Fibroblast of villous mesenchyme (primary cell): ENCODE measurements at places on chromosomes 6 and 20.

DNA sequence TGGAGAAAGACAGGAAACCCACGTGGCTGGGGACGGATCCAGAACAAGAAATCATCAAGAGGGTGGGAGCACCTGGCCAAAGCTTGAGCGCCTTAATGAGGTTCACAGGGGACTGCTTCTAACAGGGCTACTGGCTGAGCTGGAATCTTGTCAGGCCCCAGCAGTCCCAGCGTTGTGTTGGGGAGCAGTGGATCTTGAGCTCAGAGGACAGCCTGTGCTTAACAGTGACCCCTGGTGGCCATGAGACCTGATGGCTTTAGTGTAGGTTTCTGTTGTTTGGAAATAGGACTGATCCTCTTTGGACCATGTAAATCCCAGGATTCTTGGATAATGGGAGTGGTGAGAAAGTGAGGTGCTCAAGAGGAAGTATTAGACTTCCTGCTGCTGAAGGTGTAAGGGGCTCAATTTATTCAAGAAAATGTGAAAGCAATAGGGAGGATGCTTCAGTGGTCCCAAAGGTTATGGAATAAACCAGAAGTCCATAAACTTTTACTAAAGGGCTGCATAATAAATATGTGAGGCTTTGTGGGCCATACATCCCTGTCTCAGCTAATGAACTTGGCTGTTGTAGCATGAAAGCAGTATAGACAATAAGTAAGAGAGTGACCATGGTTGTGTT lies 216.2 kb downstream of the NFATC2 start:
- peak; percentile 30 for DNase-seq

DNA sequence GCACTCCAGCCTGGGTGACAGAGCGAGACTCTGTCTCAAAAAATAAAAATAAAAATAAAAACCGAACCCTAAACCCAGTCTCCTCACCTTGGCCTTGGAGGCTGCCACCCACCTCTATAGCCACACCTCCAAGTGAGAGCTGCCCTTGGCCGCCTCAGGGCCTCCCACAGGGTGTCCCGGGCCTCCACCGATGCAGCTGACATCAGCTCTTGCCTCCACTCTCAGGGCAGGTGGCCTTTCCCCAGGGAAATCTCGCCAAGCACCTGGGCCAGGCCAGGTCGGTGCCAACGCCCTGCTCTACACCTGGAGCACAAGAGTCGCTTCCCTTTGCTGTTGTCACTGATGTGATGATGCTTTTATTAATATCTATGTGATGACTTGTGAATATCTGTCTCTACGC lies 8.9 kb upstream of the MYL9 start:
- no peak for DNase-seq

- no peak for DNase-seq
Observed at GRCh38 chr6:51675922-51676275, 411.5 kb downstream of the PKHD1 start.

- no peak for DNase-seq
Observed at GRCh38 chr6:4192173-4192572, 56.8 kb upstream of the ECI2 start.

DNA sequence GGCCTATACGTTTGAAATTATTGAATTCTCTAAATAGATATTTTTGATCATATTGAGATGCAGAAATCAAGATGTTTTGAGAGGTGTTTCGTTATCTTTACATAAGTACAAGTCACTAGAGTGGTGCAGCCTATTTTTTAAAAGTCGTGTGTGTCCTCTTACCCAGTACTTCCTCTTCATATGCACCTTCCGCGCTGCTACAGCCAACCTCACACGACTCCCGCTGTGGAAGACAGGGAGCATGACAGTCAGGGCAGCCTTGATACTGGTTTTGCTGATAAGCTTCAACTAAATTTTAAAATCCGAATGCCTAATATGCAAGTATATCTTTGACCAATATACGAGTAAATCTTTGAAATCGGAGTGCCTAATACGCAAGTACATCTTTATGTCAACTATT lies 16.3 kb downstream of the ROS1 start:
- no peak for DNase-seq

DNA sequence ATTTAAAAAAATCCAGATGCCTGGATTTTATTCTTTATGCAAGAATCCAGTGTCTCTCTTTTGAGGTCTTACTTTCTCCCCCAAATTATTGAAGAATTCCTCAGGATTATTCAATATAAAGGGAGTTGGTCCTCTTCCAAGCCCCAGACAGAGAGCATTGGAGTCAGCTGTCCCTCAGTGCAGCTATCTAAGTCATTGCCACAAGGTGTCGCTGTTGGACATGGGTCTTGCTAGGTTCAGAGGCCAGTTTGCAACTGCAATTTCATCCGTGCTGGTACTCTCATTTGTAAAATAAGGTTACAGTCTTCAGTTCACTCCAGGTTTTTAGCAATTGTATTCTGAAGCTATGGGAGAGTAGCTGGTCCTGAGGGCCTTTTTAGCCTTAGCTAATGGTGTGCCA lies 27.8 kb downstream of the CCN2 start:
- peak; percentile 72 for DNase-seq

GRCh38 chr20:32521780-32522525 lies 63.2 kb downstream of the NOL4L start:
- peak; percentile 58 for DNase-seq

DNA sequence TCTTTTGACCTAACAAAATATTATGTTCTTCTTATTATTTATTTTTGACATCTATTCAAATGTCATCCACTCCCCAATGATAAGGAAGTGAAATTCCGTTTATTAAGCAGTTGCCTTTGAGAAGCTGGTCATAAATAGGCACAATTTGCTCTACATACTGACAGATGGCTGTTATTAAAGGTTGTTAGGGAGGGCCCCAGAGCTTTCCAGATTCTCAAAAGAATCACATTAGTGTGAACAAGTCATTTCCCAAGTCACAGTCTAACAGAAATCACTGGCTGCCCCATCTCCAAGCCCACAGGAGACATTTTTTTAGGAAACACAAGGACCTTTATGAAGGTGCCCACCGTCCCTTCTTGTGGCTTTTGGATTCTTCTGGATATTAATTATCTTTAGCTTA lies 172.4 kb downstream of the MEI4 start:
- no peak for DNase-seq

DNA sequence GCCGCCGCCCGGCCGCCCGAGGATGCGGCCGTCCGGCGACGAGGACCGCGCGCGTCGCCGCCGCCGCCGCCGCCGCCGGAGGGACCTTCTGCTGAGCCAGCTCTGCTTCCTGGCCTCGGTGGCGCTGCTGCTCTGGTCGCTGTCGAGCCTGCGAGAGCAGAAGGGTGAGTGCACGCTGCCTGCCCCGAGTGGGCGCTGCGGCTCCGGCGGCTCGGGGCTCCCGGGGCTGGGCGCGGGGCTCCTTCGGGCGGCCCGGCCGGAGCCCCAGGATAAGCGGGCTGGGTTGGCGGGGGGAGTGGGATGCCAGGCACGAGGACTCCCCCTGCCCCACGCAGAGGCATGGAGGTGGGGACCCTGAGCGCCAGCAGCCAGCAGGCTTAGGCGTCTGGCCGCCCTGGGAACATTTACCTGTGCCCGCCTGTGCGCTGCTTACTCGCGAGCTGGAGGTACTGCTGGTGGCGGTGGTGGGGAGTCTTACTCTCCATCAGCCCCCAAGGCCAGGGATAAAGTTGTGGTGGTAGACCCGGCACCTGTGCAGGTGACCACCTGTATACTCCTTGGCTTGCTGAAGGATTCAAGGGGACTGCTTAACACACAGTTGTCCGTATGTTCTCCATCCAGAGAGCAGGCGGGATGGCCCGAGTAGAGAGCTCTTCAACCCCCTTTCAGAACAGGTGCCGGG lies 520 bp downstream of the SLC24A3 start:
- DNase-seq: peak; percentile 31

DNA sequence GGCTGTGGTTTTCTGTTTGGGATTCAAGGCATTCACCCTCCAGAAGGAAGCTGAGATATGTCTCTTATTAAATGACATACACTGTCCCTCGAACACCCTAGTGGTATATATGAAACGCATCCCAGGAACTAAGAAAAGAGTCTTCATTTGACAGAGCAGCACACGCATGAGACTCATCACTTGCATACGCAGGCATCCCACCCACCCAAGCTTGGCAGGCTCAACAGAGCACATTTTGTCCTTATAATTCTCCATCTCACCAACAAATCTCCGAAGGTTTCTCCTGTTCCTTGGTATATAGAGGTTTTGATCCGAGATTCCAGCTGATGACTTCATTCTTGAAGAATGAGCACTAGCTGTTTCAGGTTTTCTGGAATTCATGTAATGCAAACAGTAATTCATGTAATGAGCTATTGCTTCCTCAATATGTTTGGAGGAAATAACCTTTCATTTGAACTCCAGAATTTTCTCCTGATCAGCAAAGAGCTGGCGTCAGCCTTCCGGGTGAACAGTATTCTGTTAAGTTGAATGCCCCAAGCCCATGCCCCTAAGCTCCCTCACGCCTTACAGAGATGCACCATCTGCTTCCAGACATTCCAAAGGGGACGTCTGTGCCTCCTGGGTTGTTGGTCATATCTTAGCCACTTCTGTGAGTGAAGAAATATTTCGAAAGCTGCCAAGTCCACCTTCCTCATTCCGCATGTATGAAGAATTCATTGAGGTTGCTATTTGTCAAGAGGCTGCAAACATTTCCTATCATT lies 66.0 kb upstream of the CDH4 start:
- DNase-seq: peak; percentile 95
